ENCODE measurements at places on chromosomes 2 and 18. TPM values are rescaled to one million over a fixed set of nuclear protein-coding genes. Genes with fewer than 3 reads are reported as not detected.

GRCh38 chr2:61420991-61421544 is 49.8 kb downstream of the USP34 start:
- DNase-seq, result no peak

Gene REG1B
- total RNA-seq, result not detected

Gene ASIC4
- total RNA-seq, result 0.16 TPM

- DNase-seq, result no peak
Observed at GRCh38 chr2:197614532-197614931, 60.9 kb downstream of the RFTN2 start.

DNA sequence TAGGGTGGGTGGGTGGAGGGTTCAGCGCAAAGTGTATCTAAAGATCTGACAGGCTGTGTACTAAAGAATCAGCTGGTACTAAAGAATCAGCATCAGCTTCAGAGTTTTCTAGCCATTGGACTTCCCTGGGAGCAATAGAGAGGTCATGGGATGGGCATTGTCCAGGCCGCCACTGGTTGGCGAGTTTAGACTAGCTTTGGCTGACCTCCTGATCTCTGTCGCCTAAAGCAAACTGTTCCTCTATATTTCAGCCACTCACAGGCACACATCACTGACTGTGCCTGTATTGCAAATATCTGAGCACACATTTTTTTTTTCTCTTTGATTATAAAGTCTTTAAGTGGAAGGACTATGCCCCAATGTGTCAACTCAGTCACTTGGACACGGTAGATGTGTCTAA is 267.8 kb upstream of the SKOR2 start:
- DNase-seq, result no peak

DNA sequence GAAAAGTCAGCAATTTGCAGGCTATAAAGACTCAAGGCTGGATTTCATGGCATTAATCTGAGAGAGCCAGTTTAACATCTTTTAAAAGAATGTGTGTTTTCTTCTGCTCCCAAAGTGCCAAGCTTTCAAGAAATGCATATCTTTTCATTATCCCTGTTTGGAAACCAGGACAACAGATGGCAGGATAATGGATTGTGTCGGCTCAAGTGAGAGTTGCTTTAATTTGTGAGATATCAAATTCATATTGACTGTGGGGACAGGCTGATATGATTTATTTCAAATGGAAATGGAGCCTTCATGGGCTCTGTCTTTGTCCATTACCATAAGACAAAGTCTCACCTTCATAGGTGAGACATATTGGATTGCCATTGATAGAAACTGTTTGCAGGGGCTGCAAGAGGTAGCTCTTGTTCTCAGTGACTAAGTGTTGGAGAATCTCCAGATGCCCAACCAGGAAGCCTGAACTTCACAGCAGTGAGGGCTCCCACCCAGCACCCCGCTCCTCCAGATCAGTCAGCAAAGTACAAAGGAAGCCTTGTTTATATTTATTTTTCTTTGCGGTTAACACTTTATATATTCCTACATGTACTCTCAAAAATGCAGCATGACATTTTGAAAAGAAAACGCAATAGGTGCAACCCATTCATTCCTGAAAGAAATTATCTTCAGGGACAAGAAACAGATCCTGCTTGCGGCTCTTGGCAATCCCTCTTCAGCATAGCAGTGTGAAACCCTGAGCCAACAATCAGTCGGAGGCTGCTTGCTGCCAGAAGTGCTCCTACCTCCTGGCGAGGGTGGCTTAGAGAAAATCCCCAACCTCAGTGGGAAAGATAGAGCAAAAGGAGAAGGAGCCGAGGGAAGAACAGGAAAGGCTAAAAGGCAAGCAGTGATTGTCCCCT is 65.8 kb upstream of the ATL2 start:
- DNase-seq, result no peak

GRCh38 chr2:27798948-27799645 is 27.6 kb downstream of the MRPL33 start:
- DNase-seq, result no peak

- DNase-seq, result no peak
Observed at GRCh38 chr2:167582619-167583018, 664.8 kb downstream of the STK39 start.

DNA sequence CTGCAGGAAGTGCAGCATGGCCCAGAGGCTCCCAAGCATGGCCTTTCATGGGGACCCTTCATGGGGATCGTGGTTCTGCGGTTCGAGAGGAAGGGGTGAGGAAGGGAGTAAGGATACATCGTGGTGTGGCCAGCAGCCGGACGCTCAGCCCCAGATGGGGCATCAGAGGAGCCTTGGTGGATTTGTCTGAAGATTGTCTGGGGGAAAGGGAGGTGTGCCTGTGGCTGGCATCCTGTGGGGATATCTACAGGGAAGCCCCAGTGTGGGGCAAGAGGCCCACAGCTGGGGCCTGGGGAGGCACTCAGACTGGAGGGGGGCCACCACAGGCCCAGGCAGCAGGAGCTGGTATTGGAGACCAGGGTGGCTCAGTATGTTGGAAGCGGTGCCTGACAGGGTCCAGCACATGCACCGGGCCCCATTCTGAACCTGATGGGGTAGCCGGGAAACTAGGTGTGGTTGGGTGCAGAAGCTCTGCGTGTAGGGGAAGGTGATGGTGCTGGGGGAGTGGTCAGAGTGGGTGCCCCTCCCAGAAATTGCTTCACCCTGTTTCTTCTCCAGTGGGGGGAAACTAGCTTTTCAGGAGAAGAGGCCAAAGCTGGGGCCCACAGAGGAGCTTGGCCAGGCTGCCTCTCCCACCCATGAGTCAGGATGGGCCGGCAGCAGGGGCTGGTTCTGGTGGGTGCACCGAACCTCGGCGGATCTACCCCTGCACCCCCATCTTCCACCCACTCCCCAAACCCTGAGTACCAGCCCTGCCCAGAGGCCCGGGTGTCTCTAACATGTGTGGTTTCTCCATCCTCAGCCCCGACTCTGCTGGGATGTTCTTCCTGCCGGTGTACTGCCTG is 274.4 kb upstream of the HDAC4 start:
- no peak for DNase-seq

Gene GLI2
- total RNA-seq, result not detected

- no peak for DNase-seq
Observed at GRCh38 chr2:7024261-7024660, 107.0 kb downstream of the RNF144A start.

GRCh38 chr18:51921862-51922261 is 418.1 kb upstream of the DCC start:
- no peak for DNase-seq

GRCh38 chr2:126946318-126947102 is 47.8 kb downstream of the TEX51 start:
- no peak for DNase-seq

GRCh38 chr2:143397884-143398614 is 268.8 kb downstream of the ARHGAP15 start:
- DNase-seq, result no peak

DNA sequence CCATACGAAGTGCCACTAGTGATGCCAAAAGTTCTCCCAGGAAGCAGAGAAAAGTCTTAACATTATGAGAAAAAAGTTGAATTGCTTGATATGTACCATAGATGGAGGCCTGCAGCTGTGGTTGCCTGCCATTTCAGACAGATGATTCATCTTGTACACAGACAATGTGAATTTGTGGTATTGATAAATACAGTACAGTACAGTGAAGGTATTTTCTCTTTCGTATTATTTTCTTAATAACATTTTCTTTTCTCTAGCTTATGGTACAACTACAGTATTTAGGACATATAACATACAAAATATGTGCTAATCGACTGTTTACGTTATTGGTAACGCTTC is 33.6 kb upstream of the VWC2L start:
- DNase-seq, result no peak

Gene MC5R
- not detected for total RNA-seq

- no peak for DNase-seq
Observed at GRCh38 chr2:86283411-86284030, 53.9 kb downstream of the REEP1 start.

- no peak for DNase-seq
Observed at GRCh38 chr2:240809276-240809675, 10.7 kb downstream of the KIF1A start.

GRCh38 chr2:26345283-26345544 is 729 bp upstream of the SELENOI start:
- DNase-seq, result no peak

DNA sequence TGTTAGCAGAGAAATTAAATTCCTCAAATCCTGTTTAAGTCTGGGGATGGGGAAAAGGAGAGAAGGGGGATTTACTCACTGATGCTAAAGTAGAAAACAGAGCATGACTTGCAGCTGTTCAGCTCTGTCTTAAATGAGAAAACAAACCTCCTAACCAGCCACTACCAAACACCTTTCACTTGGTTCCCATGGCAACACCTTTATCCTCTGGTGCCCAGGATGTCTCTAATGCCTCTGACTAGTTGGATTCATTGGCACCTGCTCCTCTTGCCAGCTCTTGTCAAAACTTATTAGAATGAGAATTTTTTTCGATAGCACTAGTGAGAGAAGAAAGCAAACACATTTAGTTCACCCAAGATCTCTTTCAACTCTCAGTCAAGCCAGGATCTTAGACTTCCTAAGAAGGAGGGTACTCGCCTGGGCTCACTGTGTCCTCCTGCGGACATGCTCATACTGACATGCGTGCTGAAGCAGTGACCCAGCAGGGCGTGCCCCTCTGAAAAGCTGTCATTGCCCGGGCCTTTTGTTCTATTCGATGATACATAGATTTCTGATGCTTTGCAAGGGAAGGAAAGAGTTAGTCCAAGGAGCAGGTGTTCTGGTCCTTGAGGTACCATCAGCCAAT is 656.0 kb upstream of the CELF4 start:
- no peak for DNase-seq

Measured in activated naive CD4-positive, alpha-beta T cell treated with anti-CD3 and anti-CD28 coated beads, Interleukin-2, amount 50 U/mL, for 72 hours (primary cell).